ENCODE measurements at places on chromosomes 12 and 14.

- DNase-seq = no peak
Measured at GRCh38 chr12:88448337-88448915, 131.8 kb downstream of the KITLG start.

DNA sequence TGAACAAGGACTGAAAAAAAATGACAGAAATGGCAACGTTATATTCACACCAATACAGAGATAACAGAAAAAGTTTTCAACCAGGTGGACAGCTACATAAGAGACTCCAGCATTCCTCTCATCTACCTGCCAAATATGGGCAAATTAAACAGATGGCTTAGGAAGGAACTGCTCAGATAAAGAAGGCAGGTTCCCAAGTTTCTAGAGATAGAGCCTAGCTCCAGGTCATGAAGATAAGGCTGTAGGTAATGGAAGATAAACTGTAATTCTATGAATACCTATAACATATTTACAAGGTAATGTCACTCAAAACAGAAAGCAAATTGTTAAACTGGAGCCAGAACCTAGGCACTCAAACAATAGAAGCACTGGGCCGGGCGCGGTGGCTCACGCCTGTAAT is 42.5 kb downstream of the GIT2 start:
- no peak for DNase-seq

GRCh38 chr14:36664322-36665193 is 2.9 kb downstream of the PAX9 start:
- no peak for DNase-seq

DNA sequence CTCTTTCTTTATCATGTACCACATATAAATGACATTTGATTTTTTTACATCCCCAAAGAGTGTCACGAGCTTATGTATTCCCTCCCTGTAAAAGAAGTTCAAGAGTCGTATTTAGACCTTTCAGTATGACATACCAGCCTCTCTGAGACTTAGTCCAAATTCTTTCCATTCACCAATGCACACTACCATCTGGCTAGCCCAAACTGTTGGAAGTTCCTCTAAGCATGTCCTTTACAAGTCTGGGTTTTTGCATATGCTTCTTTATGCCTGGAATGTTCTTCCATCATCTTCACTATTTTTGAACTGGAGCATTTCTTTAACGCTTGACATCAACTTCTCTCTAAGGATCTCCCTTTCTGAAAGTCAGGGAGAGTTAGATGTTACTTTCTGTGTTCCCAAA is 68.5 kb upstream of the RGS6 start:
- no peak for DNase-seq

- DNase-seq = no peak
Measured at GRCh38 chr12:96457191-96457930, 32.0 kb upstream of the CFAP54 start.

GRCh38 chr14:52397844-52398243 is 83.7 kb downstream of the PTGER2 start:
- no peak for DNase-seq

GRCh38 chr14:33052943-33053342 is 114.3 kb downstream of the NPAS3 start:
- DNase-seq = no peak

GRCh38 chr14:63727231-63727735 is 582 bp downstream of the SGPP1 start:
- DNase-seq = no peak

DNA sequence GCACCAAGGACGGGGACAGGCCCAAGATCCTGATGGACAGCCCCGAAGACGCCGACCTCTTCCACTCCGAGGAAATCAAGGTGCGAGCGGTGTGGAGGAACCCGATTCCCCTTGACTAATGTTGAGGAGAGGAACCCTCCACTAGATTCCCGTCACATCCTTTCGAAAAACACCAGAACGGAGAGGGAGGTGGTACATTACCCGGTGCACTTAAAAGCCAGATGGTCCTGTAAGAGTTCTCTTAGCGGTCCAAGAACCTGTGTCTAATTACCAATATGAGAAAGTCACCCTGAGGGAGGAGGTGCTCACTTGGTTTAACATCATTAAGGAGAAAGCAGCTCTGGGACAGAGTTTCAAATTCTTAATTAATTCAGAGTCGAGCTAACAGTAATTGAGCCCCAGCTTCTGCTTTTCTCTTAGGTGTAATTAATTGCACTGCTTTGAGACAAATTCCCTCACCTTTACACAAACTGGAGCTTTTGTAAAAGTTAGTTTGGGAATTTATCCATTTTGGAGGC is 450 bp downstream of the PRKAB1 start:
- DNase-seq = no peak

GRCh38 chr14:91774140-91775096 is 42.5 kb upstream of the CATSPERB start:
- DNase-seq = no peak

DNA sequence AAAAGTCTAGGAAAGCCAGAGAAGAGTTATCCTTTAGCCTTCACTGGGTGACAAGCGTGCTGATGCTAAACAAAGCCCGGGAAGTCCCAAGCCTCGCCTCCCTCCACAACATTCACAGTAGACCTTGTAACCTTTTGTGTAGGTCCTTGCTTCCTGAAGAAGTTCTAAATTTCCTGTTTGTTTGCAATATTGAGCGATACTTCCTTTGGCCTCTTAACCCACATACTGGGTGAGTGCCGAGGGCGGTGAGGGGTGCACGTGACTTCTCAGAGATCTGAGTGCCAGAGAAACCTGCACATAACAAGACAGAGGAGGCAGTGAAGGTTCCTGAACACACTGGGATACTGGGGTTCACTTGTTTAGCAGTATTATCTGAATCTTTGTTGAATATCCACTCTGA is 134.3 kb downstream of the PLXNC1 start:
- DNase-seq = no peak

GRCh38 chr12:6843118-6843902 is 2.6 kb downstream of the GNB3 start:
- DNase-seq = no peak

DNA sequence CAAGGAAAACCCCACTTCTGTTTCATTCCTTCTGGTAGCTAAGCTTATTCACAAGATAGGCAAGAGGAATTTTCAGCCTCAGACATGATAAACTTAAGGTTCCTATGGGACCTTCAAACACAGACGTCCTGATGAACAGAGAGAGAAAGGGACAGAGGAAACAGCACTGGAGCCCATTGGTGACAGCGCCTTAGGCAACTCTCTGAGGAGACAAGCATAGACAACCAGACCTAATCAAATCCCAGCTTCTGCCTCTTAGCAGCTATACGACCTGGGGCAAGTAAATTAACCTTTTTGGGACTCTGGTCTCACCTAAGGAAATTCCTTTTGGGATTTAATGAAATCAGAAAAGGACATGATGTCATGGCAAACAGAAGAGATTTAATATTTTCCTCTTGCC is 33.3 kb downstream of the TMCC3 start:
- no peak for DNase-seq

- DNase-seq = no peak
Measured at GRCh38 chr14:93708311-93708734, 80.0 kb downstream of the PRIMA1 start.

- no peak for DNase-seq
Measured at GRCh38 chr12:131530041-131530332, 180.9 kb upstream of the SFSWAP start.

DNA sequence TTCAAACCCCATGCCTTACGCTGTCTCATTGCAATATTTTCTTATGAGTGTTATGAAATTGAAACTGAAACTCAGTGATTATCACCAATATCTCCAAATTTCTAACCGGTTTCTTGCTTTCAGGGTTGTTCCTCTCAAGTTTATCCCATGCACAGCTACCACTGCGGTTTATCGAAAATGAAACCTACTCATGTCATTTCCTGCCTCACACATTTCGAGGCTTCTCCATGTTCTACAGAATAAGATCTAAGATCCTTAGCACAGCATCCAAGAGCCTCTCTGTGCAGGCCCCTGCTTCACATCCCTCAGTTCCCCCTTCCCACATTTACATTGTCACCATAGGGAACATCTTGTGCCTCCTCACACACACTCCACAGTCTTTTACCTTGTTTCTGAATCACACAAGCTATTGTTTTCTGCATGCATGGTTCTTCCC is 45.5 kb upstream of the FAR2 start:
- no peak for DNase-seq

- no peak for DNase-seq
Measured at GRCh38 chr14:52117111-52117832, 48.4 kb upstream of the NID2 start.

- DNase-seq = no peak
Measured at GRCh38 chr12:28817524-28817923, 331.6 kb upstream of the FAR2 start.

GRCh38 chr14:72264716-72265115 is 332.5 kb downstream of the RGS6 start:
- DNase-seq = no peak

GRCh38 chr14:76773956-76774820 is 12.9 kb downstream of the VASH1 start:
- DNase-seq = no peak

DNA sequence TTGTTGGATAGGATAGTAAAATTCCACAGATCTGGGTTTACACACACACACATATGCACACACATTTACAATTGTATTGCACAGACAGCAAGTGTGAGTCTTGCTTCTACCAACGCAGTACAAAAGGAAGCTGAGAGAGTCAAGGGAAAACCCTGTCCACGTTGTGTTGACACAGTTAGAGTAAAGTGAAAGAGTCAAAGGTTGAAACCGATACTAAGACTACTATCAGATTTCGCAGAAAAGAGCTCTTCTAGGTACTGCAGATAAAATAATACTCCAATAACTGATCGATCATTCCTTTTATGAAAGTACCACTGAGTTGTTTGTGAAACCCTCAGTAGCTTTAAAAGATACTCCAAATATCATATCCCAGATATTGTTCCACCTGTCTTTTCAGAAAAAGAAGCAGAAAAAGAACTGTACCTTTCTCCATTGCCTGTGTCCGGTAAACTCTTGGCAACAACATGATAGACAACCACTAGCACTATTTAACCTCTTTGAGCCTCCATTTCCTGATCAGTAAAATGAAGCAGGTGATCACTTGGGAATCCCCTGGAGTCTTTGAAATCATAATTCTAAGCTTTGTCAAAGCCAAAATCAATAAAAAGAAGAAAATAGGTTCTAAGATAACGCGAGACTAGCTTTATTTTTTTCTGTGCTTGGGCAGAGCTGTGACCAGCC is 224.6 kb upstream of the FOXN3 start:
- no peak for DNase-seq

GRCh38 chr14:35669782-35670181 is 135.8 kb downstream of the INSM2 start:
- no peak for DNase-seq

- DNase-seq = no peak
Measured at GRCh38 chr14:79706382-79706781, 504.9 kb downstream of the DIO2 start.

DNA sequence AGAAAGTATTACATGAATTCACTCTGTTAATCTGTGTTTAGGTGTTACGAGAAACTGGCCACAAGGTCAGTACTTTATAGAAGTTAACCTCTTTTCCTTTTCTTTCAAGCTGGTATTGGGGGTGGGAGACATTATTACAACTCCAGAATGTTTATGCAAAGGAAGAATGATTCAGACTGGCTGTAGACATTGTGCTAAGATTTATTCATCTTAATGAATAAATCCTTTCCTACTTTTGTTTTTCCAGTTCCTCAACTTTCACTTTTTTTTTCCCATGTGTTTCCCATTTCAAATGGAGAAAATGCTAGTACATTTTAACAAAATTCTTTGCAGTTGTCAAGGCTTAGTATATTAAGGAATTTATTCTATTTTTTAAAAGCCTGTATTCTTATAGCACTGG is 1.3 kb downstream of the OTOGL start:
- DNase-seq = no peak

DNA sequence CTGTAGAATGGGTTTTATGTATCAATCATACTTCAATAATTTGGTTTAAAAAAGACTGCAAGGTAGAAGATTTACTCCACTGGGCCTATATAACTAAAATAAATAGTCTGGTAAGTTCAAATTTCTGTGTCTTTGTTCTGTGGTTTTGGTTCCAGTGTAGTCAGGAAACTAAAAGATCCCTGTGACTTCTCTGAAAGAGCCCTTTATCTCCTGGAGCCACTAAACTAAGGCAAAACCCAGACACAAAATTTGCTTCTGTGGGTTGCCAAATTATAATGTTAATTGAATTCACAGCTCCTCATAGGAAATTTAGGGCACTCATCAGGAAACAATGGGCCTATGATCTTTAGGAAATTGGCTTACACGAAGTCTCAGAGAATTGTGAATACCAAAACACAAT is 1038.4 kb downstream of the GALC start:
- no peak for DNase-seq

GRCh38 chr14:77856941-77857340 is 57.0 kb downstream of the ADCK1 start:
- no peak for DNase-seq

DNA sequence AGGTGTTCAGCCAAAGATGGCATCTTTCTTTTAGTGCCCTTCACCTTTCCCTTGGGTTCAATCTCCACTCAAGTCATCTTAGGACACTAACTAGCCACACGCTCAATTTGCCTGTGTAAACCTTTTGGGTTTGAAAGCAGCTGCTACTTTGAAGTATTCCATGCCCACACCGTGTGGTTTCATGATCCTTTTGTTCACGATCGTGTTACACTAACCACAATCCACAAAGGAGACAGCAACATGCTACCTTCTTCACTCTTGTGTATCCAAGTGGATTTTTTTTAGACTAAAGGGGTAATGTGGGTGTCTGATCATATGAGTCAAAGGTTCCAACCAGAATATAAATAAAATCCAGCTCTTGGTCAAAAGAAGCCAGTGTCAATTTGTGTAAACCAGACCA is 122.7 kb upstream of the FAR2 start:
- DNase-seq = no peak

GRCh38 chr14:68787092-68787992 is 5.5 kb downstream of the ZFP36L1 start:
- DNase-seq = no peak

GRCh38 chr12:16530268-16530850 is 75.6 kb downstream of the LMO3 start:
- no peak for DNase-seq

GRCh38 chr12:27057543-27057942 is 24.8 kb downstream of the C12orf71 start:
- no peak for DNase-seq

GRCh38 chr12:132465269-132466190 is 24.4 kb upstream of the FBRSL1 start:
- DNase-seq = no peak

DNA sequence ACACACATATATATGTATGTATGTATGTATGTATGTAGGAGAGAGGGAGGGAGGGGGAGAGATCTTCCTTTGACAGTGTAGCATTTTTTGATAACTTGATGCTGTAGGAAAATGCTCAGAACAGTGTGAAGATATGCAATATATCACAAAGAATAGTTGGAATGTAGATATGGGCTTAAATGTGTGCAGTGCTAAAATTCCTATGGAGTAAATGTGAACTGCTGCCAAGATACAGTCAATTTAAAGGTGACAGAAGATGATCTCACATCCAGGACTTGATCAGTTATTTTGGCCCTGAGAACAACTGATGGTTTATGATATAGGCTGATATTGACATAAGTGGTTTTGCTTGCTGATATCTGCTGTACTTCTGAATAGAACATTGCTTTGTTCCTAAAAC is 84.2 kb downstream of the DAAM1 start:
- DNase-seq = no peak

Data from retinal pigment epithelial cell (primary cell).